ENCODE measurements at places on chromosomes 5 and 9.

DNA sequence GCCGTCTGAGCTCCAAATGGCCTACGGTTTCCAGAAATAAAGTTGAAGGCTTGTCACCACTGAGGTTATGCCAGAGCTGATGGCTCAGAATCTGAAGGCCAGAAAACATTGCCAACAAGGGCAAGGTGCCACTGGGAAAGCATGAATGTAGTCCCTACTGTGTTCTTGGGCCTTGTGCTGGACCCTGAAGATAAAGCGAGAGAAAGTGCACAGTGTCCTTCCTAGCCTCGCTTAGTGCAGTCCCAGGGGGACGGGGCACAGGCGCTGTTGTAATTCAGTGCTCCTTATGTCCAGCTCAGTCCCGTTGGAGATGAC, 84.5 kb downstream of the NDFIP1 start:
- no peaks in the 10 kb centered on the region for H3K27me3 ChIP-seq
- no peaks in the 10 kb centered on the region for H3K36me3 ChIP-seq
- H3K4me3 ChIP-seq: no peak overlapping the region
- no peak for DNase-seq
- H3K4me1 ChIP-seq: no peaks in the 10 kb centered on the region

- no peak overlapping the region for H3K4me3 ChIP-seq
- no peaks in the 10 kb centered on the region for H3K4me1 ChIP-seq
- H3K27ac ChIP-seq: no peak overlapping the region
- H3K27me3 ChIP-seq: peaks cover 5% of the 10 kb centered on the region
Observed at GRCh38 chr5:130213607-130214006, 309.3 kb downstream of the CHSY3 start.

- peaks cover 5% of the 10 kb centered on the region for H3K36me3 ChIP-seq
- DNase-seq: no peak
- no peak overlapping the region for H3K27ac ChIP-seq
- H3K4me3 ChIP-seq: no peak overlapping the region
Observed at GRCh38 chr9:122084026-122084675, 9.0 kb downstream of the TTLL11 start.

DNA sequence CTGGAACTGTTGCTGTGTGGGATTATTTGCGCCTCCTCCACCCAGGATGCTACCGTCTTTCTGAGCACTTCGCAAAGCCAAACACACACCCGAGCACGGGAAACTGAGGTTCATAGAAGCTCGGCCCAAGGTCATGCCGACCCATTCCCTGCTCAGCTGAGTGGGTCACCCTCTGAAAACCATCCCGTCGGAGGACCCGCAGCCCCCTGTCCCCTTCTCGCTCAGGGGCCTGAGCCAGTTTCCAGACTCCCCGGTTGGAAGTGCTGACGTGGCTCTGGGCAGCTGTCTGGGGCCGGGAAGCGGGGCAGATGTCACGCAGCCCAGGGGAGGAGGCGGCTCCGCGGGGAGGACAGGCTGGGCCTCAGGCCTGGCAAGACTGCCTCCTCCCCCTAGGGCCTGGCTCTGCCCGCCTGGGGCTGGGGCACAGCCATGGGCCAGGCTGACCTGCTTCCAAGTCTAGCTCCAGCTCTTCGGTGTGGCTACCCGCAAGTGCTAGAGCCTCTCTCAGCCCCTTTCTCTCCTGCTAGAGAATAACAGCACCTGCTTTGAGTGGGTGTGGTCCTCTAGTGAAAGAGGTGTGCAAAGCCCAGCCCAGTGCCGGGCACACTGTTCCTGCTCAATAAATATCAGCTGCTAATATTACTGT, 9.9 kb upstream of the CXXC5 start:
- peaks cover 37% of the 10 kb centered on the region for H3K4me1 ChIP-seq
- no peaks in the 10 kb centered on the region for H3K27me3 ChIP-seq
- peak overlapping the region; percentile 63 for H3K27ac ChIP-seq
- DNase-seq: peak; percentile 35
- peaks cover 7% of the 10 kb centered on the region for H3K36me3 ChIP-seq

DNA sequence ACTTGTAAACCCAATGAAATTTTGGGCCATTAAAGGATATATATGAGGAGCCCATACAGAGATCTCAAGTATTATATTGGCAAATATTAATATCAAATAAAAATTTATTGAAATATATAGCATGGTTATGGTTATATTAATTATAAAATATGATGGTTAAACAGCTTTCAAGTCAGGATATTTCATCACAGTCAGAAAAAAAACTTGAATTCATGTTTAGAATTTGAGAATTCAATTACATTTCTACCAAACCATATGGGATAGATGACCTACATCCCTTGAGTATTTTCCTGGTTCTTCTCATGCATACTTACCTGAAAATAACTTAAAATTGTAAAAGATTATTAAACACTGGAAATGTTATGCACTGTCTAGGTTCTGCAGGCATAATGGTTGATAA, 956.1 kb upstream of the EDIL3 start:
- DNase-seq: no peak
- no peak overlapping the region for H3K4me3 ChIP-seq
- no peaks in the 10 kb centered on the region for H3K27me3 ChIP-seq
- H3K27ac ChIP-seq: no peak overlapping the region

DNA sequence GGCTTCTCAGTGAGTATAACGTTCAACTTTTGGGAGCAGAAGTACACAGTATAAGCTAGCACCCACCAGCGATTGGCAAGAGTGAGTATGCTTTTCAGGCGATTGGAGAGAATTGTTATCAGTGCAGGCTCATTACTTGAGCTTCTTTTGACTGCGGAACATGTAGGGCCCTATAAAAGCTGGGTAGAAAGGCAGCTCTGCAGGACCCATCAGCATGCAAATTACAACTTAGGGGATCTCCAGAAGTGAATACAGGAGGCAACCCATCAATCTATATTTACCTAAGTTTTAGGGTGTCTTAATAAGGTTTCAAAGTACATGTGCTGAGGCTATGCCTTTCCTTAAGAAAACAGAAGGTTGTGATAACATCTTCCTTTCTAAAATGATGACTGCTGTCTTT, 225.0 kb downstream of the MLLT3 start:
- H3K4me1 ChIP-seq: peaks cover 68% of the 10 kb centered on the region
- peaks cover 21% of the 10 kb centered on the region for H3K36me3 ChIP-seq
- H3K27me3 ChIP-seq: no peaks in the 10 kb centered on the region
- no peak for DNase-seq
- peak overlapping the region; percentile 36 for H3K27ac ChIP-seq

DNA sequence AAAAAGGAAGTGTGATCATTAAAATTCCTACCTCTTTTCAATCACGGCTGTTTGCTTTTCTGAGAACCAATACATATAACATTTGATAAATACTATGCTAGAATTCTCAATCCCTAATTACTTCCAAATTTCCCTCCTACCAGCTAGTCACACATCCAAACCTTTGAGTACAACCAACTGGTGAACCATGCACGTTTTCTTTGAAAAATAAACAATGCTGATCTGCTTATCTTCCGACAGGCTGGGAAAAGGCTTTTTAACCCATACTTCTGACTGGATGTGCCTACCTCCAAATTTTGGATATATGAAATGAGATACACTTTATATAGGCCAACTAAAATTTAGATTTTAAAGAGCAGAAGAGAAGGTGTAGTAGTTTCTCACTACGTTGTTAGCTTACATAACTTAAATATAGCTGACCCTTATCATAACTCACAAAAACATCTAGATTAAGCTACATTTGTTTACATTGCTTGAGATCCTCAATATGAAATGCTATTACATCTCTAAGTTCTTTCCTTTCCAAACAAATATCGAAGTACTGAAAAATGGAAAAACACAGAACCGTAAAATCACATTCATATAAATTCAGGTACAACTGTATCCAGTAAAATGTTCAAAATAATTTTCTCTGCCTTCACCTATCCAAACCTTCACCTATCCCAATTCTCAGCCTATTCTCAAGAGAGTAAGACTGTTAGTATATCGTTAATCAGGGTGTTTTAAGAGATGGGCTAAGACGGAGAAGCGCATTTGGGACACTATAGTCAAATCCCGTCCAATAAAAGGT, 2.1 kb downstream of the NR3C1 start:
- peak overlapping the region; percentile 84 for H3K4me3 ChIP-seq
- DNase-seq: no peak
- H3K36me3 ChIP-seq: peaks cover 61% of the 10 kb centered on the region
- H3K4me1 ChIP-seq: peaks cover 64% of the 10 kb centered on the region
- H3K27ac ChIP-seq: peak overlapping the region; percentile 83
- H3K27me3 ChIP-seq: no peaks in the 10 kb centered on the region

- H3K27ac ChIP-seq: peak overlapping the region; percentile 95
- peaks cover 94% of the 10 kb centered on the region for H3K36me3 ChIP-seq
- H3K4me3 ChIP-seq: peak overlapping the region; percentile 59
- H3K27me3 ChIP-seq: no peaks in the 10 kb centered on the region
Observed at GRCh38 chr5:169651526-169651925, 14.5 kb downstream of the DOCK2 start.

- no peak for DNase-seq
- H3K4me1 ChIP-seq: no peaks in the 10 kb centered on the region
- H3K36me3 ChIP-seq: no peaks in the 10 kb centered on the region
Observed at GRCh38 chr9:15738011-15738410, 185.2 kb downstream of the CCDC171 start.

DNA sequence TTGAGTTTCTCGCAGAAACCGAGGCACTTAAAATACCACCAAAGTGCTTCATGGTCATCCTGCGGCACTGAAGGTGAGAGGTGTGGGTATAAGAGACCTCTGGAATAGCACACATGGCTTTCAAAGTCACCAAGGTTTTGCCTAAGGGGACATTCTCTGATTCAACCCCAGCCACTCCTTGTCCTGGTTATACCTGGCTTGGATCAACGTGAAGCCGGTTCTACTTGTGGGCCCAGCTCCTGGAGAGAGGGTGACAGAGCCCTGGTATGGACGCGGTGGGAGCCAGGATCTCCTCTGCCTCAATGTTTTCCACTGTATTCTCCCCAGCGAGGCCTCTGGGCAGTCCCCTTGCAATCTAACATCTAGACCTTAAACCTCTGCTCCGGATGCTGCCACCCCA, 132.0 kb downstream of the FSTL4 start:
- no peak for DNase-seq
- no peaks in the 10 kb centered on the region for H3K36me3 ChIP-seq
- H3K4me1 ChIP-seq: no peaks in the 10 kb centered on the region
- no peak overlapping the region for H3K27ac ChIP-seq
- no peak overlapping the region for H3K4me3 ChIP-seq
- no peaks in the 10 kb centered on the region for H3K27me3 ChIP-seq

DNA sequence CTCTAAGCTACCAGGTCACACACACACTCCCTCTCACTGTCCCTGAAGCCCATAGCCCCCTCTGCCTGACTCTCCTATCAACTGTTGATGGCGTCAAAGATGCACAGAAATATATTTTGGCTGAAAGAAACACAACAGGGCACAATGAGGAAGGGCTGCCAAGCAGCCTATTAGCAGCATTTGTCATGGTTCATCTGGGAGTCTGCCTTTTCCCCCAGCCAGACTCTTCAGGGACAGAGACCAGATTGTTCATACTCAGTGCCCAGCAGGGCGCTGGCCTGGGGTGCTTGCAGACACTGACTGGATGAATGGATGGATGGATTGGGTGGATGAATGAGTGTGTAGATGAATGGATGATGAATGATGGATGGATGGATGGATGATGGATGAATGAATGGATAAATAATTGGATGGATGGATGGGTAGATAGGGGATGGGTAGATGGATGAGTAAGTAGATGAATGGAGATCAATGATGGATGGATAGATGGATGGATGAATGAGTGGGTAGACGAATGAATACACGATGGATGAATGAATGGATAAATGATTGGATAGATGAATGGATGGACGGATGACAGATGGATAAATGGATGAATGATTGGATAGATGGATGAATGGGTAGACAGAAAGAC, 90.5 kb downstream of the ADAMTS2 start:
- no peaks in the 10 kb centered on the region for H3K4me1 ChIP-seq
- peaks cover 3% of the 10 kb centered on the region for H3K27me3 ChIP-seq
- no peak for DNase-seq
- no peak overlapping the region for H3K4me3 ChIP-seq

GRCh38 chr5:155332618-155333017, 319.1 kb downstream of the KIF4B start:
- DNase-seq: no peak
- H3K4me1 ChIP-seq: no peaks in the 10 kb centered on the region
- H3K27me3 ChIP-seq: no peaks in the 10 kb centered on the region
- H3K36me3 ChIP-seq: no peaks in the 10 kb centered on the region
- H3K4me3 ChIP-seq: no peak overlapping the region
- no peak overlapping the region for H3K27ac ChIP-seq

DNA sequence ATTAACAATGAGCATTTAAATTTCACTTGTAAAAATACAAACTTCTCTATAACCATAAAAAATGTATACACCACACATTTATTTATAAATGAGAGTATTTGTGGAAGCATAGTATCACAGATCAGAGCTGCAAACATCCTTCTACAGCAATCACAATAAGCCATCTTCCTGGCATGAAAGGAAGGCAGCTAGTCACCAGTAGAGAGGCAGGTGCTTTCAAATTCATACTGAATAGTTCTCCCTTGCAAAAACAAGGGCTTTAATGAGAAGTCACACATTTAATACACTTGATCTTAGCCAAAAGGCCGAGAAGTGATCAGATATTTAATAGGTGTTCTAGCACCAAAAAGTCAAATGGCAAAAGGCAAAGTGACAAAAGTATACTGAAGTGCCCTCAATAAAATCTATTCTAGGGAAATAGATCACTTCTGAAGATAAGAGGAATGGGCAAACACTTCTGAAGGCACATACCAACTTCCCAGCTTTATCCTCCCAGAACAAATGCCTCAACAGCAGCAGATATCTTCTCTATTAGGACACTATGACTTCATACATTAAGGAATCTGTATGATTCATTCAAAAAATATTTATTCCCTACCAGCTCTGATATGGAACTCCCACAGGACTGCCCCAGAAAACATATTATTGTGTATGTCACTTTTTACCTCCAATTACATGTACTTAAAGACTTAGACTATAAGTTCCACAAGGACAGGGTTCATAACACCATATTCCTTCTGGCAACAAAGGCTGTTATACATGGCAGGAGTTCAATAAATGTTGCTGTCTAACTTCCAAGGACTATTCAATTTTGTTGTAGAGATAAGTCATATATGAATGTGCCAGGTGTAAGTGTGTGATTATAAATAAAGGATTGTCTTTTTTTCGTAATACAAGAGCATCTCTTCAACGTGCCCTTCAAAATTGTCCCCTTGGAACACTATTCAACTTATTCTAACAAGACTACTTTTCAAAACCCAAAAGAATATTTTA, 31.7 kb downstream of the MAPKAP1 start:
- DNase-seq: no peak
- H3K4me3 ChIP-seq: no peak overlapping the region
- peaks cover 36% of the 10 kb centered on the region for H3K36me3 ChIP-seq
- H3K27me3 ChIP-seq: no peaks in the 10 kb centered on the region
- H3K27ac ChIP-seq: no peak overlapping the region
- H3K4me1 ChIP-seq: peaks cover 11% of the 10 kb centered on the region

GRCh38 chr5:52945040-52945439, 44.1 kb upstream of the ITGA2 start:
- H3K36me3 ChIP-seq: no peaks in the 10 kb centered on the region
- H3K4me3 ChIP-seq: peak overlapping the region; percentile 49
- no peaks in the 10 kb centered on the region for H3K27me3 ChIP-seq
- peaks cover 24% of the 10 kb centered on the region for H3K4me1 ChIP-seq
- H3K27ac ChIP-seq: no peak overlapping the region
